ENCODE measurements at places on chromosomes 4 and X.

DNA sequence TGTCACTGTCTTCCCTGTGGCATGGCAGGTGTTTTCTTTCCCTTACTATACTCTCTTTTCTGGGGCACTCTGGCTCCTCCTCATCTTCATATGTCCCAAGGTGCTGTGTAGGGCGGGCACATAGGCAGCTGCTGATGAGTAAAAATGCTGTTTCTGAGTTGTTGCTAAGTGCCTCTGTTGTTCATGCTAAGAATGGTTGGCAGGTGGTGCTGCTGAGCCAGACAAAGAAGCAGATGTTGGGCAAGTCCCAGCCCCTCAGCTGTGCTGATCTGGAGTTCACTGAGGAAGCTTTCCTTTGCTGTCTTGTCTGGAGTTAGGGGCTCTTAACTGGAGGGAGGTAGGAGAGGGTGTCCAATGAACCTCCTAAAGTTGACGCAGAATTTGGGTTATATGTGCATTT, 40.6 kb downstream of the HADH start:
- peak; percentile 65 for DNase-seq

- no peak for DNase-seq
Observed at GRCh38 chr4:150002561-150002960, 75.7 kb upstream of the DCLK2 start.

DNA sequence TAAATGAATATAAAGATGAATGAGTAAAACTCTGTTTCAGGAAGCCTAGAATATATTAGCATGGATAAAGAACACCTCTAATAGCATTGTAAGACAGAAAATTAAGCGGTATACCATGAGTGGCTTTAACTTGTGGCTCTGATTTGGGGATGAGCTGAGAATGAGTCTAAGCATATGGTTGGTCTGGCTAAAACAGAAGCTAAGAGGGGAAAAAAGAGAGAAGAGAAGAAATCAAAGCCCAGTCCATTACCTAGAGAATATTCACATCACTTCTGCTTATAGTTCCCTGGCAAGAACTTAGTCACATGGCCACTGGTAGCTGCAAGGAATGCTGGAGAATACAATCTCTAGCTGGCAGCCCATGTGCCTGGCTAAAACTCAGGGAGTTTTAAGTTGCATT, 414.5 kb downstream of the PRDM5 start:
- no peak for DNase-seq

DNA sequence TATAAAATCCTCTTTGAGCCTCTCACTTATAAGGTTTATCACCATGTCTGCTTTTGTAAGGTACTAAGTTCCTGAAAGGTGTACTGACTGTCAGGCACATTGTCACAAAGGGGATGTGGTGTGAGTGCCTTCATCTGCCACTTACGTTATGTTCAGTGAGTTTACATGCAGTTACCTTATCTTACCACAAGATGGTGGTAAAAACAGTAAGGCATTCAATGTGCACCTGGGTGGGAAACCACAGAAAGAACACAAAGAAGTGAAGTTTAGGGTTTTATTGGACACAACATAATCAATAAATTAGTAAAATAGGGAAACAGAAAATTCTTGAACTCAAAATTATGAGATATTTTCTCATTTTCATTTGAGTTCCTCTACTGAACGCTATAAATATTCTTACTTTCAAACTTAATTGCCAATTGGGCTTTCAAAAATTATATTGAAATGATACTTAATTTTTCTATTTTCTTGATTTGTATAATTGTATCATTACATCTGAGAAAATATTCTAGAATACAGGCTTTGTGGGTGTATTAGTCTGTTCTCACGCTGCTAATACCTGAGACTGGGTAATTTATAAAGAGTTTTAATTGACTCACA, 650.8 kb downstream of the PCDH7 start:
- no peak for DNase-seq

DNA sequence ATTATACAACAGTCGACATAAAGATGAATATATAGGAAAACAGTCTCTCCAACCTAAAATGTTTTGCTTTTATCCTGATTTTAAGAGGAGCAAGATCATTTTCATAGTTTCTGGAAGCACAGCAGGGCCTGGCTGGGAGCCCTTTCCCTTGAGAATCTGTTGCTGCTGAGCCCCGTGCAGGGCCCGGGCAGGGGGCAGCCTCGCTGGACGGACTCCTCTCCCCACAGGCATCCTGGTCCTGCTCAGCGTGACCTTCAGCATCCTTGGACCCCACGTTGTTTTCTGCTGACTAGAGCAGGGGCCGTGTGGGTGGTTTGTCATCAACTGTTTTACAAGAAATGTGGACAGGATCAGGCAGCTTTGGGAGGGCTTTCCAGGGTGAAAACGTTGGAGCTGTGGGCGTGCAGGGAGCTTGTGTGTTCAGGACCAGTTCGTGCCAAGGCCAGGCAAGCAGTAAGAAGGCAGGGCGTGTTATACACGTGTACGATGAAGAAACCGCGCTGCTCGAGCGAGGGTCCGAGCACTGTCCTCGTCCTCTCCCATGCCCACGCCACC, 25.0 kb downstream of the CPZ start:
- DNase-seq: no peak

GRCh38 chr4:183905593-183906488, 734 bp downstream of the STOX2 start:
- DNase-seq: peak; percentile 4

DNA sequence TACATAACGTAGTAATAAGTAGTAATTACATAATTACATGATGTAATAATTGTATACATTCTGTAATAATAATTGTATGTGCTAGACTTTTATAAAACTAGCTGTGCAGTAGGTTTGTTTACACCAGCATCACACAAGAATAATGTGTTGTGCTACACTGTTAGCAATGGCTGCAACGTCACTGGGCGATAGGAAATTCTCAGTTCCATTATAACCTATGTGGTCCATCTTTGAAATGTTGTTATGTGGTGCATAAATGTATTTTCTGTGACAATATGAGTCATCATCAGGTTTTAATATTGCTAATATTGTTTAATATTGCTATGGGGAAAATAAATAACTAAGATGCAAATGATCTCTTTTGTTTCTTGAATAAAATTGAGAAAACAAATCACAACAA, 46.0 kb upstream of the ATP8A1 start:
- no peak for DNase-seq

- DNase-seq: no peak
Observed at GRCh38 chr4:28350485-28350884, 1489.8 kb downstream of the STIM2 start.

DNA sequence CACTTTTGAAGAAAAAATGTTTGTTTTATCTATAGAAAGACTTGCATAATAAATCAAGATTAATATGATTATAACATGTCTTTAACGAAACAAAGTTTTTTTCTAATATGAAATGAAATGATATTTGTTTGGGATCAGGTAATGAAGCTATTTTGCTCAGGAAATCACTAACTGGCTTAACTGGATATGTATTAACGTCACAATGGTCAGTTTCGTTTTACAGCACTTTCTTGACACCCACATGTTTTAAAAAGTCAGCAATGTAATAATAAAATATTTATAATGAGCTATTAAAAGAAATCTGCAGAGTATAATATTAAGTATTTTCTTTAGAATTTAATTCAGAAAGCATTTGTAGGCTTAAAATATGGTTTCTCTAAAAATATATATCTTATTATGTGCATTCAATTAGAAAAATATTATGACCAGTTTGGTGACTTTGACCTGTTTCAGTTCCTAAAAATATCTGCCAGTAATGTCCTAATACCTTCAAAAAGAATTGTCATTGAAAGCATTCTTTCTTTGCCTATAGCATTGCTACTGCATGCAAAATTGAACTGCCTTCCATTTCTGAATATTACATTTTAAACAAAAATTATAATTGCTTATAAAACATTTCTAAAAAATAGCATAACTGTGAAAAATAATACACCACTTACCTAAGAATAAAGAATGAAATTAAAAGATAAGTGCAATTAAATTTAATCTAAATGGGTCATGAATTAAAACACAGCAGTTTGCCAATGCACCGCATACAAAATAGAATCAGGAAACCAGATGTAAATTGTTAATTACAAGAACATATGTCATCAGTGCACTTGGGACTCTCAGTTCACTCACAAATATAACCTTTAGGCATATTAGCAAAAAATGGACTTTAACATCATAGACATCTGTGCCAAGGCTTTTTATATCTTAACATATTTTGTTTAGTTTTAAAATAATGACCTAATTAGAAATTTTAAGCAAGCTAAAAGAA, 31.6 kb downstream of the TIGD2 start:
- no peak for DNase-seq

DNA sequence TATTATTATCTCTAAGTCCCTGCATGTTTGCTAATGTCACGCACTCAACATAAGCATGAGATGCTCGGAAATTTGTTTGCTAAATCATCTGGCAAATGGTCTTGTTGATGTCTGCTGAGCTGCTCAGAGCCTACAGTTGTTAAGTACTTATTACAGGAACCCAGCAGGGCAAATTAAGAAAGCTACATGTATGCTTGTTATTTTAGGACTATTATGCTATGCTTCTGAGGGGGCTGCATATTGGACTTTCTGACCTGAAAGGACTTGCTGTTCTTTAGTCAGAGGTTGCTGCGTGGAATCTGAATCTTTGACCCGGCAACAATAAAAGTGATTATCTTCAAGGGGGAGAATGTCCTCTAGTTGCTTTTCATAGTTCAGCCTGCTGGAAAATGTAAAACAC, 36.3 kb upstream of the TENM3 start:
- no peak for DNase-seq

DNA sequence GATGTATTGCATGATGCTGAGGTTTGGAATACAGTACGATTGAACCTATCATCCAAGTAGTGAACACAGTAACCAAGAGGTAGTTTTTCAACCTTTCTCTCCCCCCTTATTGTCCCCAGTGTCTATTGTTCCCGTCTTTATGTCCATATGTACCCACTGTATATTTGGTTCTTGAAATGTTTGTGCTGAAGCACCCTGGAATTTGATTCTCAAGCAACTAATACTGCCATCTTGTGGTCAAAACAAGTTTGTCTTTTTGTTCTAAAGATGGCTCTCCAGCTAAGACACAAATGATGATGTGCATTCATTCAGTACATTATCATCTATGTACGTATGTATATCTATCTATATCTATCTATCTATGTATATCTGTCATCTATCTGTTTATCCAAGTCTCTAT, 33.5 kb upstream of the DCX start:
- DNase-seq: no peak

DNA sequence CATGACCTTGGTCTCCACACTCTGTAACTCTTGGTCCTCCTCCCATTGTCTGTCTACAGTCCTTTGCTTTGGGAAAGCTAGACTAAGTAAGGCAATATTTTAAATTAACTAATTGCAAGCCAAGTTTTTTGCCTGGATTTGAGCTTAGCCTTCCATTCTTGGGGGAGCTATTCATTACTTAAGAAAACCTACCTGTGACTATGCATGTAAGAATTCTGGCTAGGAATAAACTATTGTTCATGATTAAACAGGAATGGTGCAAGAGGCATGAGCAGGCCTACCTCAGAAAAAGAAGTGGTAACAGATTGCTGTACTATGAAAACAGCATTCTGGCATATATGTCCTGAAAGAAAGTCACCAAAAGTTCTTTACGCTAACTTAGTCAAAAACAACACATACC, 309.4 kb downstream of the MAPK10 start:
- DNase-seq: no peak

GRCh38 chrX:151710457-151710856, 5.4 kb upstream of the FATE1 start:
- no peak for DNase-seq

DNA sequence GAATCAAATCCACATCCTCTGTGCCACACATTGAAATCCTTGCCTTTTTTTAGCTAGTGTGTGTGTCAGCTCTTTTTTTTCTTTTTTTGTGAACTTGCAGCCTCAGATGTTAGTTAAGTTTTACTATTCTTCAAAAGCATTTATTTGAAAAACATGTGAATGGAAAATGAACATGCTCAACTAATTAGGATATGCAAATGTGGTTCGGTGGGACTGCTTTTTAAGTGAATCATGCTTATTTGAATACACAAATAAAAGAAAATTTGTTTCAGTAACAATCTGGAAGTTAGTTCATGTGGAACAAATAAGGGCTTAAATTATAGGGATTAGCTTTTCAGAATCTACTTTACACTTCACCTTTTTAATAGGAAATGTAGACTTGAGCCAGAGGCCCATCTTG, 751.5 kb upstream of the FAM241A start:
- no peak for DNase-seq

- DNase-seq: no peak
Observed at GRCh38 chr4:77196866-77197265, 39.9 kb downstream of the CCNG2 start.

- DNase-seq: no peak
Observed at GRCh38 chr4:56746639-56747038, 65.5 kb upstream of the HOPX start.

GRCh38 chr4:76984788-76985211, 35.2 kb downstream of the SEPTIN11 start:
- DNase-seq: no peak

- DNase-seq: no peak
Observed at GRCh38 chrX:102835504-102836146, 101.4 kb upstream of the RAB40AL start.

GRCh38 chrX:115652221-115652620, 91.2 kb downstream of the PLS3 start:
- DNase-seq: no peak

DNA sequence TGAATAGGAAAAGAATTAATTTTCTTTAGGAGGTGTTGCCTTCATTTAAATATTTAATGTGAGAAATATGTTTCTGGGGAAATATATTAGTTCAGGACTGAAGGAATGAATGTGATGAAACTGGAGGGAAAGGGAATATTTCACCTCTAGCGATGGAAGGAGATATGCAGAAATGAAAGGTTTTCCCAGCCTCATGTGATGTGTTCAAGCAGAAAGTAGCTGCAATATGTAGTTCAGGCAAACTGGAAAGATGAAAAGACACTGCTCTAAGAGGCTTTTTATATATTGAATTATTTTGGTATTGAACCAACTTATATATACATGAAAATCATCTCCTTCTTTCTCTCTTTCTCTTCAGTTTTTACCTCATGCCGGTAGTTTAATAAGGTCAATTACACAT, 3.4 kb downstream of the GRID2 start:
- DNase-seq: no peak

- DNase-seq: no peak
Observed at GRCh38 chr4:73902817-73903547, 33.8 kb downstream of the CXCL1 start.

DNA sequence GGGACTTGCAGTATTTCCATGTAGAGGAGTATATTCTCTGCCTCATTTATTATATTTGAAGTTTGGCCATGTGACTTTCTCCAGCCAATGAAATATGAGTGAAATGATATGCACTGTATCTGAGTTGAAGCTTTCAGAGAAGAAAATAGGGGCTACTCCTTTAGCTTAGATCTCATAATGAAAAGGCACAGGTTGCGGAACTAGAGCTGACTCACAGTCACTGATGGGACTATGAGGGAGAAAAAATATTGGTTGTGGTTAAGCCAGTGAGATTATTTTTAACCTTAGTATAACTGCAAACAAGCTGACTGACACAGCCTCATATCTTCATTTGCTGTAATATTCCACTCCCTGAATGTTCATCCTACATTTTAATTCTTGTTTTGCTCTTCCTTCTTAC, 1104.3 kb downstream of the RPA4 start:
- DNase-seq: no peak

GRCh38 chr4:119755599-119755998, 127.0 kb upstream of the PDE5A start:
- DNase-seq: no peak

GRCh38 chrX:123617007-123617406, 115.8 kb downstream of the THOC2 start:
- no peak for DNase-seq

GRCh38 chr4:36351082-36351666, 69.8 kb downstream of the DTHD1 start:
- peak; percentile 73 for DNase-seq

All from stimulated activated naive CD8-positive, alpha-beta T cell treated with anti-CD3 and anti-CD28 coated beads, Interleukin-15, Interleukin-2, amounts not matched to agents 100 U/mL and 50 U/mL, for 24 hours (primary cell).